NCI-H774 (cell line): ENCODE measurements at places on chromosomes 13 and 19.

GRCh38 chr13:30675717-30676116 is 58.0 kb downstream of the USPL1 start:
- no peak for DNase-seq

- no peak for DNase-seq
Observed at GRCh38 chr13:114235697-114236096, 1.0 kb downstream of the CDC16 start.

GRCh38 chr13:113946409-113947181 is 27.3 kb downstream of the C13orf46 start:
- no peak for DNase-seq

GRCh38 chr13:87206708-87207107 is 464.5 kb upstream of the SLITRK5 start:
- DNase-seq: no peak

DNA sequence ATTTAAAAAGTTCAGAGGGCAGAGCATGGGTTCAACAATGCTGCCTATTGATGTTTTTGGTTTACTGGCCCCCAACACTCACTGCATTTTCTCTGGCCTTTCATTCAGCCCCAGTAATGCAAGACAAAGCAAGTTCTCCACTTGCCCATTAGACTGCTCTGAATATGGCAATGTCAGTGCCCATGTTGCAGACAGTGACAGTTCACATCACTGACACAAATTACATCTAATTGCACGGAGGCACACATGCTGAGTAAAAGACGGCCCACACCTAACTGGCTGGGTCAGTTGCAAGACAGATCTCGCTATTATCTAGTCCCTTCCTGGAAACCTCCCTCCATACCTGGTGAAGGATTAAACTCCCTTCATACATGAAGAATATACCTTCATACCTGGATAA is 54.0 kb downstream of the ENOX1 start:
- DNase-seq: no peak

GRCh38 chr19:13315495-13315894 is 165.3 kb downstream of the IER2 start:
- DNase-seq: no peak

- no peak for DNase-seq
Observed at GRCh38 chr19:30692879-30693503, 320.8 kb downstream of the ZNF536 start.

DNA sequence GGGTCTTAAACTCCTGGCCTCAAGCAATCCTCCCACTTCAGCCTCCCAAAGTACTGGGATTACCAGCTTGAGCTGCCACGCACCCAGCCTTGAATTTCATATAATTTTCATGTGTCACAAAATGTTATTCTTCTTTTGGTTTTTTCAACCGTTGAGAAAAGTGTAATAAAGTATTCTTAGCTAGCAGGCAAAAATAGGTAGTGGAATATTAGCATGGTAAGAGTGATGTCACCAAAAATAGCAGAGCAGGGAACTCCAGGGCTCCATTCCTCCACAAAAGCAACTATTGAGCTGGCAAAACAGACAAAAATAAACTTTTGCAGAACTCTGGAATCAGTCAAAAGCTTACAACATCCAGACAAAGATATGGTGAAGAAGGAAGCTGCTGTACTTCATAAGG is 43.9 kb downstream of the FBN3 start:
- no peak for DNase-seq

GRCh38 chr19:17092696-17093095 is 17.1 kb downstream of the MYO9B start:
- DNase-seq: no peak

DNA sequence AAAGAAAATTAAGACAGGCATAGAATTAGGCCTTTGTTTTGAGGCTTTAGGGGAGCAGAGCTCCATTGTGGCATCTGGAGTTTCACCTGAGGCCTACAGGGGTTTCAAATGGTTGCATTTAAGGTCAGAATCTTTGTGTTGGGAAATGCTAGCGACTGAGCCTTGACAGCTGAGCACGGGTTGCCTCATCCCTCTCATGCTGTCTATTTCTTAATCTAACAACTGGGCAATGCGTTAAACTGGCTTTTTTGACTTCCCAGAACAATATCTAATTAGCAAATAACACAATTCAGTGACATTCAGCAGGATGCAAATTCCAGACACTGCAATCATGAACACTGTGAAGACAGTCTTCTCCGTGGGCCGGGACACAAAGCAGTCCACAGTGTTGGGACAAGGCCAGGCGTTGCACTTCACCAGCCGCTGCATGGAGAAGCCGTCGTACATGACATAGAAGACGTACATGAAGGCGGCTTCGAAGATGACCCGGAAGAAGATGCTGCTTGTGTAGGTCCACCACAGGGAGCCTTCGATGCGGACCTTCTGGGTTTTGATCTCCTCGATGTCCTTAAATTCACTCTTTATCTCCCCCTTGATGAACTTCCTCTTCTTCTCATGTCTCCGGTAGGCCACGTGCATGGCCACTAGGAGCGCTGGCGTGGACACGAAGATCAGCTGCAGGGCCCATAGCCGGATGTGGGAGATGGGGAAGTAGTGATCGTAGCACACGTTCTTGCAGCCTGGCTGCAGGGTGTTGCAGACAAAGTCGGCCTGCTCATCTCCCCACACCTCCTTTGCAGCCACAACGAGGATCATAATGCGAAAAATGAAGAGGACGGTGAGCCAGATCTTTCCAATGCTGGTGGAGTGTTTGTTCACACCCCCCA is 3.8 kb downstream of the GJB2 start:
- no peak for DNase-seq
